ENCODE measurements at places on chromosomes 4 and X.

DNA sequence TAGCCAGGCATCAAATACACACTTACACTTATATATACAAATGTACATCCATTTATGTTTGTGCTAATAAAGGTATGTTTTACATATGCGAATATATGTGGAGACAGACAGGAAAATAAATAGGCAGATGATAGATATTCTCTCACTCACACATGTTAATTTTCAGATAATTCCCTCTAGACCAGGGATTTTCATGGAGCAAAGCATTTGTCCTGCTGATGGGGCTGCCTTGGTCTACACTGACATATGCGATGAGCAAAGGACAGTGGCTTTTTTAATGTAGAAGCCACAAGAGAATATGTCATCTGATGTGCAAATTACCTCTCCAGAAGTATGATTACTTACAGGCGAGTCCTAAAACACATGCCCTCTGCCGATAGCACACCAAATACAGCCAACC, 224.5 kb downstream of the VEGFC start:
- no peak for DNase-seq

DNA sequence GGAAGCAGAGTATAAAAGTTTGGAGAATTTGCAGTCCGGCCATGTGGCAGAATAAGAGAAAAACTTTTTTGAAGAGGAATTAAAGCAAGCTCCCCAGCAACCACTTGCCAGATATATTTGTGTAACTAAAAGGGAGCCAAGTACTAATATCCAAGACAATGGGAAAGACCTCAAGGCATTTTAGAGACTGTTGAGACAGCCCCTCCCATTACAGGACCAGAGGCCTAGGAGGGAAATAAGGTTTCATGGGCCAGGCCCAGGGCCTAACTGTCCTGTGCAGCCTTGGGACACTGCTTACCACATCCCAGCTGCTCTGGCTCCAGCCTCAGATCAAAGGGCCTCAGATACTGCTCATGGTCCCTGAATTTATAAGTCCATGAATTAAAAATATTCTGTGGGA, 659.4 kb downstream of the PCDH19 start:
- DNase-seq: no peak

DNA sequence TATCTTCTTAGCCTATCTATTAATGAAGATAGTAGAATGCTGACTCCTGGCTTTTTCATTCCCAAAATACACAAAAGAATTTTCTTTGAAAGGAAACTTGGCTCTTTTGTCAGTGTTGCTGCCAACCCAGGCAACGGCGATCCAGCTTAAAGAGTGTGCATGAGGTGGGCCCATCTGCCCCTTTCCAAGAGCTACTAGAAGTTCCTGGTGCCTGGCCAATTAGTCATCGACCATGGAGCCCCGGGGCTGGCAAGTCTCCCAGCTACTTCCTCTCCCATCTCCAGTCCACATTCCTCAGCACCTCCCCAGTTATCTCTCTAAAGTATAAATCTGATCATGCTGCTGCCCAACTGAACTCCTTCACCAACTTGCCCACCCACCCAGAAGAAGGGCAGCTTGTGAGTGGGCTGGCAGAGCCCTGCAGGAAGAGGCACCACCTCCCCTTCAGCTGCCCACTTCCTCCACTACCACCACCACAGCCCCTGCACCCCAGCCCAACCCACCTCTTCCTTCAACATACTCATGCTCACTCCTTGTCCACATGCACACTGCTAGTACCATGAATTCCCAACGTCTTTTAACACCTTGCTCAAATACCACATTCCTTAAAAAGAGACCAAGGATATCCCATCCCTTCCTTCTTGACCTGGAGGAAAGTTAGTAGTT, 158.2 kb upstream of the MAP3K15 start:
- peak; percentile 94 for DNase-seq

GRCh38 chr4:15983610-15984009, 20.6 kb upstream of the FGFBP2 start:
- no peak for DNase-seq

- DNase-seq: no peak
These were observed 9.3 kb downstream of the ZNF185 start for GRCh38 chrX:152907084-152907651.

DNA sequence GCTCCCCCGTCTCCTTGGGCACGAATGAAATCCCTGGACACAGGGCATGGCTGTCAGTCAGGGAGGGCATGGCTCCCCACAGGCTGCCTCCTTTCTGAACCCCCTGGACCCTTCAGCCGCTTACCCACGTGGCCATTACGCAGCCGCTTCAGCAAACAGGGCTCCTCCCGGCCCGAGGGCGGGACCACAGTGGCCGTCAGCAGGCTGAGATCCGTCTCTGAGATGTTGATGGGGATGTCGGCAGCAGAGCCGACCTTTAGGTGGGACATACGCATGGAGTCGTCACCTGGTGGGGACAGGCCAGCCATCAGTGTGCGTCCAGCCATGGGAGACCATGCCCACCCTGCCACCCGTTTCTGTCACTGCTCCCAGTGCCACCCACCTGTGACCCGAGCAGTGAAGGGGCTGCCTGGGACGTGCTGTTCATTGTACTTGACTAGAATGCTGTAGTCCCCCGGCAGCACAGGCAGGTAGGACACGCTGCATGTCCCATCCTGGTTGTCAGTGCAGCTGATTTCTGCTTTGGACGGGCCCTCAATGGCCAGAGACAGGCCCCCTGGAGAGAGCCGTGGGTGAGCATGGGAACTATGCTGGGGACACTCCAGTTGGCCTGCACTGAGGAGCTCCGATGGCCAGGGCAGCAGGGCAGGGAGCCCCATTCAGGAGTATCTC, 21.1 kb downstream of the FLNA start:
- no peak for DNase-seq

DNA sequence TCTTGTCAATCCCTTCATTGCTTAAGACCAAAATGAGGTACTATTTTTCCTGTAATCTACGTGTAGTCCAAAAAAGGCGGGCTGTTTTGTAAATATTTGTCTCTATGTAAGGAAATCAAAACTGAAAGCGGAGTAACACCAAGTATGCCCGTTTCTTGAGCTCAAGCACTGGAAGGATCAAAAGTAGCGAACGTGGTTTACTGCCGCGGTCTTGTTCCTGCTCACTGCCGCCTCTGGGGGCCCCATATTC, 71.5 kb downstream of the AFF1 start:
- DNase-seq: no peak

DNA sequence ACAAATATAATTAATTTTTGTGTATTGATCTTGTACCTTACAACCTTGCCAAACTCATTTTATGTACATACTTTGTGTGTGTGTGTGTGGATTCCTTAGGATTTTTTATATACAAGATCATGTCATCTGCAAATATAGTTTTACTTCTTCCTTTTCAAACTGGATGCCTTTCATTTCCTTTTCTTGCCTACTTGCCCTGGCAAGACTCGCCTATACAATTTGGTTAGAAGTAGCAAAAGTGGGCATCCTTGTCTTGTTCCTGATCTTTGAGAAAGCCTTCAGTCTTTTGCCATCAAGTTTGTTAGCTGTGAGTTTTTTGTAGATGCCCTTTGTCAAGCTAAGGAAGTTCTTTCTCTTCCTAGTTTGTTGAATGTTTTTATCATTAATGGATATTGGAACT, 30.5 kb downstream of the RUFY3 start:
- DNase-seq: no peak

- DNase-seq: no peak
These were observed 939.8 kb downstream of the GLUD2 start for GRCh38 chrX:121987163-121987562.

DNA sequence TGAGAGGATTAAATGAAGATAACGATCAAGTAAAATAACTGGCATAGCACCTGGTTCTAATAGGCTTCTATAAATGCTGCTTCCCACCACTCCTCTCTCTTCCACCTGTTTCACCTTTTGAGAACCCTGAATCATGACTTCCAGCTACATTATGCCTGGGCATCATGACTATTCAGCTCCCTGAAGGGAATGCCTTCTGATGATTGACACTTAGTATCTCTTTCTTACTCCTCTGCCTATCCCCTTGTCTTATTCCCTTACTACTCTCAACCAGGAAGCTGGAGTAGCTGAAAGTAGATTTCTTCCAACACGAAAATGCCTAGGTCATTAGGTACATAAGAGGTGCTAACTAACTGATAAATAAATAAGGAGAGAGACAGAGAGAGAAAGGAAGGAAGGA, 24.7 kb upstream of the CXCL8 start:
- no peak for DNase-seq

DNA sequence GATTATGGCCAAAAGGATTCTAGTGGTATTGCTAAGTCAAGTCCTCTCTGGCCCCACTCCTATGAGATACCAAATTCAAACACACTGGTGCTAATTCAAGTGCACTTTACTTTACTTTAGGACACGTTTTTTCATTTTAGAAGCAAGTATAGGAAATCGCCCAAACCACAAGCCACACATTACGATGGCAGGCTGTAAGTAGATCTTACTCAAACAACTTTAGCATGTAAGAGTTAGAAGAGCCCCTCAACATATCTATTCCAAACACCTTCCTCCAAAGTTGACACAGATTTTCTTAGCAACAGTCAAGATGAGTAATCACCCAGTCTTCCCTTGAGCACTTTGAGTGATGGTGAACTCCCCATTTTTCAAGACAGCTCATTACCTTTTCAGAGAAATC, 43.6 kb downstream of the DRD5 start:
- DNase-seq: no peak

DNA sequence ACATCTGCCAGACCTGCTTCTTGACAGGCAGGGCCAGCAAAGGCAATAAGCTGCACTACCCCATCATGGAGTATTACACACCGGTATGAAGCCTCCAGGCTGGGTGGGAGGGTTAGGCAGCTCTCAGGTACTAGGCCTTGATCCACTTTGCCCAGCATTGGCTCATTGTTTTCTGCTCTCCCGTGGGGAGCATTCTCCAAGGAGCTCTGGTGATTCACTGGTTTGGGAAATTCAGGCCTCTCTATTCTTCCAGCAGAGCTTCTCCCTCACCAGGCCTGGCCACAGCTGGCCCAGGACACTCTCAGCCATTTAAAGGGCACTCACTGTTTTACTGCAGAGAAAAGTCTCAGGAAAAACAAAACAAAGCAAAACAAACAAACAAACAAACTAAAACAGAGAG, 33.0 kb downstream of the DRP2 start:
- DNase-seq: no peak

GRCh38 chrX:155148724-155149537, 67.3 kb upstream of the VBP1 start:
- no peak for DNase-seq

All from NCI-H446 treated with DMSO at 0.1 percent for 48 hours (cell line).